Endothelial cell (in vitro differentiated cells): ENCODE measurements at places on chromosomes 11 and 22. TPM values are rescaled to one million over a fixed set of nuclear protein-coding genes. Genes with fewer than 3 reads are reported as not detected.

- H3K4me3 ChIP-seq: no peak overlapping the region
- peaks cover 10% of the 10 kb centered on the region for H3K27me3 ChIP-seq
- no peak overlapping the region for H3K27ac ChIP-seq
- no peaks in the 10 kb centered on the region for H3K36me3 ChIP-seq
Observed at GRCh38 chr22:23107487-23108248, 34.1 kb downstream of the RSPH14 start.

- H3K4me1 ChIP-seq: peaks cover 6% of the 10 kb centered on the region
- no peak for DNase-seq
- no peak overlapping the region for H3K4me3 ChIP-seq
- peaks cover 2% of the 10 kb centered on the region for H3K27me3 ChIP-seq
Observed at GRCh38 chr22:29037340-29037932, 24.2 kb downstream of the C22orf31 start.

DNA sequence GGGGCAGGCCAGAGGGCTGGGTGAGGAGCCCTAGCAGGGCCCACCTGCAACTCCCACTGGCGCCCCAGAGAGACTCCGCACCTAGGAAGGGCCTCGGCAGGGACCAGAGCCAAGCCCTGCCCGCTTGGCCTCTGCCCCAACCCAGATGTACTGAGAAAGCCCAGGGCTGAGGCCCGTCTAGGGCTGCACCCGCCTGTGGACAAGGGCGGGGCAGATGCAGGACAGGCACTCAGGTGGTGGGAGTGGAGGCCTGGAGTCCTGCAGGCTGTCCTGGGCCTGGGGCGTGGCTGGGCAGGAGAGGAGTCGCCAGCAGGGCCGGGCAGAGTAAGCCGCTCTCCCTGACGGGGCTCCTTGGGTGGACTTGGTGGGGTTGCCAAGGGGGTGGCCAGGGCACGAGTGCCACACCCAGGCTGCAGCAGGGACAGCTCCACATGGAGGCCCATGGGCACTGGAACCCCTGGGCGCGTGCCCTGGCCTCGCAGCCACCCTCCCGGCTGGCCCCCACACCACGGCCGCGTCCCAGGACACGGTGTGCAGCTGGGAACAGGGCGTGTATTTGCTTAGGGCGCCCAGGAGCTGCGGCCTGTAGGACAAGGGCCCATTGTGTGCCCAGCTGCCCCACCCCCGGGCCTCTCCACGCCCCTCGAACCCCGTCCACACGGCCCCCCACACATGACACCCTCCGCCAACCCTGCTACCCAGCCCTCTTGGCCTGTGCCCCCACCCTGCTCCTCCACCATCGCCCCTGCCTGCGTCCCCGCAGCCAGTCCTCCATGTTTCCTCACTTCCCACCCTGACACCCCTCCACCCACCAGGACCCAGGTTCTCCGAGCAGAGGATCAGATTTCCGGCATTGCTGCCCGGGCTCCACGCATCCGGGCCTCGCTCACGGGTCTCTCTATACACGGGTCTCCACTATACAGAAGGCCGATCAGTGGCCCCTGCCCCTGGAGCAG lies 11.3 kb upstream of the PIM3 start:
- H3K27ac ChIP-seq: no peak overlapping the region
- no peak overlapping the region for H3K4me3 ChIP-seq
- no peaks in the 10 kb centered on the region for H3K36me3 ChIP-seq
- H3K4me1 ChIP-seq: peaks cover 9% of the 10 kb centered on the region
- H3K27me3 ChIP-seq: peaks cover 5% of the 10 kb centered on the region

The SELENOO gene
- 18.7 TPM for total RNA-seq

The NUDT22 gene
- 21.2 TPM for total RNA-seq

The MPZL3 gene
- total RNA-seq: 10.7 TPM

- H3K27me3 ChIP-seq: peaks cover 4% of the 10 kb centered on the region
- H3K4me3 ChIP-seq: peak overlapping the region; percentile 49
- peak overlapping the region; percentile 61 for H3K27ac ChIP-seq
- no peak for DNase-seq
Observed at GRCh38 chr22:26753125-26753862, 95.9 kb downstream of the MIAT start.

GRCh38 chr11:88849368-88849767 lies 216.4 kb downstream of the GRM5 start:
- no peak for DNase-seq
- no peaks in the 10 kb centered on the region for H3K4me1 ChIP-seq
- no peaks in the 10 kb centered on the region for H3K36me3 ChIP-seq
- H3K4me3 ChIP-seq: no peak overlapping the region
- no peak overlapping the region for H3K27ac ChIP-seq

- peaks cover 7% of the 10 kb centered on the region for H3K4me1 ChIP-seq
- H3K27ac ChIP-seq: no peak overlapping the region
- H3K36me3 ChIP-seq: no peaks in the 10 kb centered on the region
- no peak overlapping the region for H3K4me3 ChIP-seq
Observed at GRCh38 chr11:127066401-127067090, 66.0 kb upstream of the KIRREL3 start.

DNA sequence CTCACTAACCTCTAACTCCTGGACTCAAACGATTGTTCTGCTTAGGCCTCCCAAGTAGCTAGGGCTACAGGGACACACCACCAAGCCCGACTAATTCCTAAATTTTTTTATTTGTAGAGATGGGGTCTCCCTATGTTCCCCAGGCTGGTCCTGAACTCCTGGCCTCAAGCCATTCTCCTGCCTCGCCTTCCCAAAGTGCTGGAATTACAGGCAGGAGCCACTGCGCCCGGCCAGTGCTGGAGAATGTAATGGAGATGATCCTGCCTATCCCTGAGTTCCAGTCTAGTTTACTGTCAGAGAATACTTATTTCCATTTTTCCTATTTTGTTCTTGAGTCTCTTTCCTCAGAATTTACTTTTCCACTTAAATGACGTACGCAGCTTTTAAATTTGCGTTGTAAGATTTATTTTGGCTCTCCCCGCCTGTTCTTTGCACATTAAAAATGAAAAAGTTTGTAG lies at the start of gene CHEK1:
Gene CHEK1, plus strand, starts transcription at position 408 of the 458 bp plus-strand sequence. CDS start 1,606 bp downstream, outside the sequence.
- H3K27me3 ChIP-seq: no peaks in the 10 kb centered on the region
- H3K27ac ChIP-seq: peak within 1 kb of the TSS; percentile 96
- H3K36me3 ChIP-seq: peaks cover 1% of the 10 kb centered on the region
- peaks cover 25% of the 10 kb centered on the region for H3K4me1 ChIP-seq
- peak within 1 kb of the TSS; percentile 94 for H3K4me3 ChIP-seq

GRCh38 chr11:129910360-129910759 lies 15.0 kb upstream of the NFRKB start:
- H3K27me3 ChIP-seq: no peaks in the 10 kb centered on the region
- DNase-seq: no peak
- H3K36me3 ChIP-seq: peaks cover 21% of the 10 kb centered on the region
- peaks cover 6% of the 10 kb centered on the region for H3K4me1 ChIP-seq
- no peak overlapping the region for H3K27ac ChIP-seq
- H3K4me3 ChIP-seq: no peak overlapping the region

DNA sequence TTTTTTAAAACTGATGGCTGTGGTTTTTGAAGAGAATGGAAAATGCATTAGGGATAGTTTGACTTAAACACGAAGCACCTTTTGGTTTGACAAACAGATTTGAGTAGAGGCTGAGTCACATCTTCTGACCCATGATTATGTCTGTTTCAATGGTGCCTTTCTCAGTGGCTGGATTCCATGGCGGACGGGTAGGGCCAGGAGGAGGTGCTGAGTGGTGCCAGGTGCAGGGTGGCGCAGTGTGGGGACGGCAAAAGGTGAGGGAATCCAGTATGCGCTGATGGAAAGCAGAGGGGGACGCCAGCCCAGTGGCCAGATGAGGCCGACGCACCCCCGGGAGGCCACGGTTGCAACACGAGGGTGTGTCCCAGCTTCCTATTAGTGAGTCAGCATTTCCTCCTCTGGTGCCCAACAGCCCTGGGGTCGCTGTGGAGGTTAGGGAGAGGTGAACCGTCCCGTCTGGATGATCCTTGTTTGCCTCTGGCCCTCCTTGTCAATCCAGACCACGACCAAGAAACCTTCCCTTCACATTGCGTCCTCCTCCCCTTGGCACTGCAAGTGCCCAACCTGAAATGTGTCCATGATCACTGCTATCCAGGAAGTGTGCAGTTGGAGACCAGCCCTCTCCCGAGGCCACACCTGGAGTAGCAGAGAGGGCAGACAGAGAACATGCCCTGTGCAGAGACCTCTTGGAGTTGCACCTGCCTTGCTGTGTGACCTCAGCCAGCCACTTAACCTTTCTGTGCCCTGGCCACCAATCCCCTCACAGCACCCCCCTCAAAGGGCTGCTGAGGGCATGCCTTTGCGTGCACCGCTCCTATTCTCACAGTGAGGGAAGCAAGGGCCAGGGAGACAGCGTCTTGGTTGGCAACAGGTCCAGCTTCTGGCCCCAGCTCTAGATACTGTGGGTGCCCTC lies 32.5 kb upstream of the ATXN10 start:
- H3K4me1 ChIP-seq: no peaks in the 10 kb centered on the region
- H3K36me3 ChIP-seq: no peaks in the 10 kb centered on the region
- no peak overlapping the region for H3K27ac ChIP-seq
- no peak for DNase-seq
- H3K27me3 ChIP-seq: peaks cover 5% of the 10 kb centered on the region
- H3K4me3 ChIP-seq: no peak overlapping the region

DNA sequence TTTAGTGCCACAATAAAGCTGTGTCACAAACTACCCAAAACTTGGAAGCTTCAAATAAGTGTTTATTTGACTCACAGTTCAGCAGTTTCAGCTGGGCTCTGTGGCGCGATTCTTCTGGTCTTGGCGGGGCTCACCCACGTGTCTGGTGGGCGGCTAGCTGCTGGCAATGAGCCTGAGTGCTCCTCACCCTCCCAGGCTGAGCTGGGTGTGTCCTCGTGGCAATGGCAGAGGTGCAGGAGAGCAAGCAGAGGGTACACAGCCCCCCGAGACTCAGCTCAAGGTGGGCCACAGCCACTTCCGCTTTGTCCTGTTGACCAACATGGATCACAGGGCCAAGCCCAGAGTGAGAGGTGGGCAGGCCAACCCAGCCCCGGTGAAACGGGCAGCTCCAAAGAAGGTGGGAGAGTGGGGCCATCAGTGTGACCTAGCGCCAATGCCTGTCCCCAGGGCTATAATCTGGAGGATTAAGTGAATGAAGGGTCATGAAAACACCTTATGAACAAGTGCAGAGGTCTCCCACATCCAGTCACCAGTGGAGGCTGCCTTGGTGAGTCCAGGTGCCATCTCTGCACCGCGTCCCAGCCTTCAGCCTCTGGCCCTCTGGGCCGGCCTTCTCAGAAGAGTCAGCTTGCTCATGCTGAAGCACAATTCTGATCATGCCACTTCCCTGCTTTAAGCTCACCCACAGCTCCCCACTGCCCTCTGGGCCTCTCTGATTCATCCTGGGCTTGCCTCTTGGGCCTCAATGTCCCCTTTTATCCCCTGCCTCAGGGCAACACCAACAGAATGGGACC lies 74.6 kb upstream of the RTL6 start:
- peaks cover 24% of the 10 kb centered on the region for H3K4me1 ChIP-seq
- peaks cover 13% of the 10 kb centered on the region for H3K36me3 ChIP-seq
- H3K27me3 ChIP-seq: no peaks in the 10 kb centered on the region
- no peak overlapping the region for H3K27ac ChIP-seq
- no peak overlapping the region for H3K4me3 ChIP-seq
- no peak for DNase-seq

- no peaks in the 10 kb centered on the region for H3K36me3 ChIP-seq
- H3K27me3 ChIP-seq: peaks cover 8% of the 10 kb centered on the region
- H3K4me1 ChIP-seq: peaks cover 13% of the 10 kb centered on the region
- H3K27ac ChIP-seq: no peak overlapping the region
Observed at GRCh38 chr11:118012083-118012669, 26.0 kb downstream of the IL10RA start.

DNA sequence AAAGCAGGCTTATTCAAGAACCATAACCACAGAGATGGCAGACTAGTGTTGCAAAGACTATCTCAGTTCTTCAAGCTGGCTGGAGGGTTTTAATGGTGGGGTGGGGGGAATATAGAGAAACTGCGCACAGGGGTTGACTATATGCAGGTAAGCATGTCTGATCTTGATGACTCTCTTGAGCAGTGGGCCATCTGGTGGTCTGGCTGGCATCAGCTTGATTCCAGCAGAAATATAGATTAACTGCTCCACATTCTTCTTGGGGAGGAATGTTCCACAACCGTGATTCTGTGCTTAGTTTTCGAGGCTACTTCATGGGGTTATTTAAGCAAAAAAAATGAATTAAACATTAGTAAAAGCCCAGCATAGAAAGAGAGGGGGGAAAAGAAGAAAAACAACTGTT lies 158.8 kb upstream of the PGR start:
- no peak overlapping the region for H3K27ac ChIP-seq
- no peaks in the 10 kb centered on the region for H3K4me1 ChIP-seq
- H3K36me3 ChIP-seq: no peaks in the 10 kb centered on the region
- H3K4me3 ChIP-seq: no peak overlapping the region
- DNase-seq: no peak

DNA sequence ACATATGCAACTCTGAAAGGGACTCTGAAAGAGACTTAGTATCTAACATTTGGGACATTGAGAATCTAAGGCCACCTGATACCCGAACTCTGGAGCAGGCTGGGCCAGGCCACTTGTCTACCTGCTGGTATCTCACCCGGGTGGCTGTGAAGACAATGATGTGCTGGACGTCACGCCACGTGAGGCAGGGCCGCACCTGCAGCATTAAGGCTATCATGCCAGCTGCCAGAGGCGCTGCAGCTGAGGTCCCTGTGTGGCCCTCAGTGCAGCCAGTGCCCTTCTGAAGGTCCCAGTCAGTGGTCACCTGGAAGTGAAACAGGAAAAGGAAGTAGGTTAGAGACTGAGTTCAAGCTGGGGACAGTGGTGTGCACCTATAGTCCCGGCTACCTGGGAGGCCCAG lies 12.4 kb downstream of the PCSK7 start:
- no peak overlapping the region for H3K27ac ChIP-seq
- H3K4me1 ChIP-seq: peaks cover 15% of the 10 kb centered on the region
- no peak for DNase-seq
- H3K27me3 ChIP-seq: no peaks in the 10 kb centered on the region

- no peaks in the 10 kb centered on the region for H3K36me3 ChIP-seq
- DNase-seq: no peak
- H3K4me3 ChIP-seq: no peak overlapping the region
- peak overlapping the region; percentile 39 for H3K27ac ChIP-seq
- H3K4me1 ChIP-seq: peaks cover 6% of the 10 kb centered on the region
- H3K27me3 ChIP-seq: peaks cover 1% of the 10 kb centered on the region
Observed at GRCh38 chr11:96265220-96265737, 77.7 kb downstream of the MAML2 start.

DNA sequence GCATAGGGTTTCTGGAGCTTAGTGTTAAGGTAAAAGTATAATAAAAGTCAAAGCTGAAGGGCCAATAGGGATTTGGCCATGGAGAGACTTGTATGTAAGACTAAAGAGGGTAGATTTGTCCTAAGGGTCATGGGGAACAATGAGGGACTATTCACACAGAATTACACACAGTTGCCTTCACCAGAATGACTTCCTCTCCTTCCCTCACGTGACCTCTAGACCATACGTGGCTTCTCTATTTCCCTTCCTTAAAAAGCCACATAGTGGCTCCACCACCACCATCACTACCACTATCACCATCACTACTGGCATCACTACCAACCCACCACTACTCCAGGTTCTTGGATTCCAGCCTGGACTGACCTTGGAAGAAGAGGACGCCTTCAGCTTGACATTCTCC lies 2.8 kb downstream of the HPX start:
- H3K36me3 ChIP-seq: no peaks in the 10 kb centered on the region
- H3K4me1 ChIP-seq: no peaks in the 10 kb centered on the region
- no peak overlapping the region for H3K27ac ChIP-seq
- no peak for DNase-seq
- H3K4me3 ChIP-seq: no peak overlapping the region
- no peaks in the 10 kb centered on the region for H3K27me3 ChIP-seq

The KCNQ1 gene
- 35.3 TPM for total RNA-seq
